ENCODE measurements at places on chromosomes 1 and 21.

- no peak for DNase-seq
These were observed 16.2 kb downstream of the C1orf216 start for GRCh38 chr1:35702508-35702907.

GRCh38 chr1:42917241-42917495, 41.5 kb downstream of the SLC2A1 start:
- DNase-seq: no peak

DNA sequence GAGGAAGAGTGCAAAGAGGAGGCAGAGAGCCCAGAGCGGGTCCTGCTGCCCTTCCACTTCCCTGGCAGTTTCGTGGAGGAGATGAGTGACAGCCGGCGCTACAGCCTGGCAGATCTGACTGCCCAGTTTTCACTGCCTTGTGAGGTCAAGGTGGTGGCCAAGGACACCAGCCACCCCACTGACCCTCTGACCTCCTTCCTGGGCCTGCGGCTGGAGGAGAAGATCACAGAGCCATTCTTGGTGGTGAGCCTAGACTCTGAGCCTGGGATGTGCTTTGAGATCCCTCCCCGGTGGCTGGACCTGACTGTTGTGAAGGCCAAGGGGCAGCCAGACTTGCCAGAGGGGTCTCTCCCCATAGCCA, 10.2 kb downstream of the THEMIS2 start:
- no peak for DNase-seq

DNA sequence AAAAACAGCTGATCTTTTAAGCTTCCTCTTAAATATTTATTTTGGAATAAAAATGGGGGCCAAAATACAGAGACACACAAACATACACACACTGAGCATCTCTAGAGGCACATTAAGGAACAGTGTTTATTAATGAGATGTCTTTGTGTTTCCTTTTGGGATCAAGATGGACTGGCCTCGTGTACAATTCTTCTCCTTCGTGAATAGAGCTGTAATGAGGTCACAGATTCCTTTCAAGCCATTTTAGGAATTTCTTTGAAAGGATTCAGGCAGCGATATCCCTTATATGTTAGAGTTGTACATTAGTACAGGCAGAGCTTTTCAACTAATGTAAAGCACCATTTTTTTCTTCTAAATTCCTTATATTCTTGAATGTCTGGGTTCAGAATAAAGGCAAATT, 295.7 kb downstream of the CHRM3 start:
- DNase-seq: no peak

DNA sequence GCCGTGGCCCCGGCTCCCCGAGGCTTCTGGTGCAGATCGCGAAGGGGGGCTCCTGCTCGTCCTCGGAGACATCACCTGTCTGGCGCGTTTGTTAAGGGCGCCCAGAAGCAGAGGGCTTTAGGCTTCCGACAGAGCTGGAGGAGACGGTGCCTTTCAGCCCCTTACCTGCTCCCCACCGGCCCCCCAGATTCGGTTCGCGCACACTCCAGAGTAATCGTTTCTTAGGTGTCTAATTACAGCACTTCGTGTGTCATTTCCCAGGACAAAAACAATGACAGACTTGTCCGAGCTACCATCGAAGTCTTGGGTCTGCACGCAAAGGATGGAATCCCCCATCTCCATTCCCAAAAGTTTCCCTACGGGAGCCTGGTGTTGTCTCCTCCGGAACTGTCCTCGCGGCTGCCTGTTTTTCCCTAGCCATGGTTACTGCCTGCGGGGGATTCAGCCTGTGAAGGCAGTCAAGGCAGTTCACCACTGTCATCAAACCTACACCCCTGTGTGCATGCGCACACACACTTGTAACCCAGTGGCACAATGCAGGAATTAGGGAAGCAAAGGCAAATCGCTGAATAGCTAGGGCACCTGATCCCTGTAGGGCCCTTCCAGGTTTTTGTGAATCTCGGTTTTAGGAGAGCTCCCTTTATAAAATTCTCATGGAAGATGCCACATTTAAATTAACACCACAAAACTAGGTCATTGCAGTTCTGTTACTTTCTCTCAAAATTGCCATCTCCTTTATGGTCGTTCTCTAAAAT, 738 bp upstream of the CDC42BPA start:
- no peak for DNase-seq

GRCh38 chr1:204166219-204166618, at the start of gene REN:
Gene REN, minus strand, starts transcription at chr1:204166337. Its CDS starts 44 bp downstream, at chr1:204166293.
- no peak for DNase-seq

- DNase-seq: peak; percentile 40
These were observed 5.5 kb downstream of the RNF223 start for GRCh38 chr1:1068517-1069055.

GRCh38 chr21:45824546-45825215, 156.9 kb upstream of the COL6A1 start:
- no peak for DNase-seq

DNA sequence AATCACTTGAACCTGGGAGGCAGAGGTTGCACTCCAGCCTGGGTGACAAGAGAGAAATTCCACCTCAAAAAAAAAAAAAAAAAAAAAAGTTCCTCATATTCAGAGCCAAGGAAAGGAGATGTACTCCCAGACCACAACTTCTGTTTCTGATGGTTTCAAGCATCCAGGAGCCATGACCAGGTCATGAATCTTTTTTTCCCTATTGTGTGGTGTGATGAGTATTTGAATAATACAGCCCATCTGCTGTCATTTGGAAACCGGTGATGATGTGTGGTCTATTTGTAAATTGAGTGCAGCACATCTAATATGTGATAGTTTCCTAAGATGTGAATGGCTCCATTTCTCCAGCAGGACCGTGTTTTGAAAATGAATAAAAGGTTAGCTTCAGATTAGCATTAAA, 18.6 kb downstream of the PIK3CD start:
- DNase-seq: no peak

DNA sequence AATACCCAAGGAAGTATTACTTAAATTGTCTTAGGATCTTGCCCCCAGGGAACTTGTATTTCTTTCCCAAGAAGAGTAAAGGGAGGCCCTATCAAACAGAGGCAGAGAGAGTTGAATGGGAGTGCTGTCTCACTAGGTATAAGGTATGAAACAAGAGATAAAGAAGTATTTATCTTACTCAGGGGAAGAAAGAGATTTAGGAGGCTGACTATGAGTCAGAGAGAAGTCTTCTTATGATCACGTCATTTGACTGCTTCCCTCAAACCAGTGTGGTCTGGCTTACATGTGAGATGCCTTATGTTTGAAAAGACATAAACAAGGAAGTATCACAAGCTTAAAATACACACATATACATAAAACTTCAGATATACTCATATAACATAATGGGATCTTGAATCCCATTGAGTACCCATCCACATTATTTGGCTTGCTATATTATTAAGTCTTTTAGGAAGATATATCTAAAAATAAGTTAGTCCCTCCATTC, 29.6 kb downstream of the DUSP10 start:
- peak; percentile 89 for DNase-seq

DNA sequence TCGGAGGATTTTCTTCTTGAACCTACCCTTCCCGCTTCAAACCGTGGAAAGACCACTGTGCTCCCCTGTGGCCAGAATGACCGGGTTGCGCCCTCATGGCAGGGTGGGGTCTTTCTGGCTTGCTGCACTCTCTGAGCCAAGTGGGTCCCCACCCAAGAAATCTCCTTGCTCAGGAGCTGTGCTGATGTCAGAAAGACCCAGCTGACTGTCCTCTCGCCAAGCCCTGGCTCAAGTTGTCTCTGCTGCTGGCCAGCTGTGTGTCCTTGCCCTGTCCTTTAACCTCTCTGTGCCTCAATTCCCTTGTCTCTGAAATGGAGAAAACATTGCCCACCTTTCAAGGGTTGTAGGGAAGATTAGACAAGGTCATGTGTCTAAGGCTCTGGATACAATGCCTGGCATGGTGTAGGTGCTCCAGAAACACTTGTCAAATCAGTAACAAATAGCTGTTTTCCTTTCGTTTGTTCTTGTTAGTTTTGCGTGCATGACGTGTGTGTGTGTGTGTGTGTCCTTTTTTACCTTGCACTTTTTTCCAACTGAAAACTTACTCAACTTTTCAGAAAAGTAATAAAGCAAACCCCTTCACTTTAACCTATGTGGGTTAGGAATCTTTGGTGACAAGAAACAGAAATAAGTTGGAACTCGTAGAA, 41.1 kb upstream of the RPL11 start:
- no peak for DNase-seq

GRCh38 chr1:77126307-77126706, 92.9 kb downstream of the PIGK start:
- peak; percentile 24 for DNase-seq

DNA sequence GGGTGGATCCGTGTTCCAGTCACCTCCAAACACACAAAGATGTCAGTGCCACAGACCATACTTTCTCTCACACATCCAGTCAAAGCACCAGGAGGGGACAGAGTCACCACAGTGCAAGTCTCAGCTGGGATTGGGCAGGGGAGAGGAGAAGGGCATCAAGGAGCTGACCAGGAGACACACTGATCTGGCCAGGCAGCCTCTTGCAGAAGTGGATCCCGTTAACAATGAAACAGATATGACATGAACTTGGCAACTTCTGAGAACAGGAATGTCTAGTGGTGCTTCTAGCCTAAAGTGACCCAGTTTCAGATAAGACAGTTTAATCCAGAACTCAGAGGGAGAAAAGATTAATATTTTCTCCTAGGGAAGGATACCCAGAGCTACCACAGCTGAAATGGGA, 71.0 kb downstream of the HIVEP3 start:
- DNase-seq: no peak

DNA sequence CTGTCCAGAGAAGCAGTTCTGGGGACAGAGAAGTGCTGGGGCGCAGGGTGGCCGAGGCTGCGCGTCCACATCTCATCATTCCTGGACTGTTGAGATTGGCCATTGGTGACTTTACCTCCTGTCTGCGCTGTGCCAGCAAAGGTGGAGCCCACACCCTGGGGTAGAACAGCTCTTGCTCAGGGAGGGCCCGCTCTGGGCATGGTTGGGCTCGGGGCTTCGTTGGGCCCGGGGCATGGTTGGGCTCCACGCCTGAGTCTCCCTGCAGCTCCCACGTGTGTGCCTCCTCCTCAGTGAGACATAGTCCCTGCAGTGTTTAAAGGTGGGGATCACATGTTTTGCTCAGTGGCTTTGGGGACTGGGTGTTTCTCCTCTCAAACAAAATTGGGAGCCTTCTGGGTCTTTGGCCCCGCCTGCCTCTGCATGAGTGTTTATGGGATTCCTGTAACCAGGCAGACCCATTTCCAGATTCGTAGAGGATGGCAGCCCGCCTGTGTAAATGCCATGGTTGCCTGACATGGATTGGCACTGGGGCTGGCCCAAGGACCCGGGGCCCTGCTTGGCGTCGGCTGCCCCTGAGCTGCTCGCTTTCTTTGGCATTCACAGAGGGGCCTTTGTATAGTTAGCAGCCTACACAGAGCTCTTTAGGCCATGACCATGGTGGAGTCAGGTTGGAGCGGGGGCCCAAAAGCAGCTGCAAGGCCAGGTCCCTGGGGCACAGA, 104.6 kb downstream of the TLR5 start:
- no peak for DNase-seq

DNA sequence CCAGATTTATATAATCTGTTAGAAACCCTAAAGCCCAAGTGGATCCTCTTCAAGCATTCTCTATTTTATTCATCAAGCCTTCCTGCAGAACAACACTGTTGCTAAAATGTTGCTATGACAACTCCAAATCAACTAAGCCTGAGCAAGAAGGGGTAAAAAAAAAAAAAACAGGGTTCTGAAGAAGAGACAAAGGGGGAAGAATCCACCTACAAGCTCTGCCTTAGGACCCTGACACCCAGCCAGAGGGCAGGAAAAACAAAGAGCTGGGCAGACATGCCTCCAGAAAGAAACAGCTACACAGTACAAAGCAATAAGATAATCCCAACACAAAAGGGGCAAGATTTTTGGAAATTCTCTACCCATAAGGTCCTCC, 1.3 kb downstream of the USF1 start:
- DNase-seq: no peak

GRCh38 chr1:47672622-47673021, 234.8 kb downstream of the FOXD2 start:
- DNase-seq: no peak

DNA sequence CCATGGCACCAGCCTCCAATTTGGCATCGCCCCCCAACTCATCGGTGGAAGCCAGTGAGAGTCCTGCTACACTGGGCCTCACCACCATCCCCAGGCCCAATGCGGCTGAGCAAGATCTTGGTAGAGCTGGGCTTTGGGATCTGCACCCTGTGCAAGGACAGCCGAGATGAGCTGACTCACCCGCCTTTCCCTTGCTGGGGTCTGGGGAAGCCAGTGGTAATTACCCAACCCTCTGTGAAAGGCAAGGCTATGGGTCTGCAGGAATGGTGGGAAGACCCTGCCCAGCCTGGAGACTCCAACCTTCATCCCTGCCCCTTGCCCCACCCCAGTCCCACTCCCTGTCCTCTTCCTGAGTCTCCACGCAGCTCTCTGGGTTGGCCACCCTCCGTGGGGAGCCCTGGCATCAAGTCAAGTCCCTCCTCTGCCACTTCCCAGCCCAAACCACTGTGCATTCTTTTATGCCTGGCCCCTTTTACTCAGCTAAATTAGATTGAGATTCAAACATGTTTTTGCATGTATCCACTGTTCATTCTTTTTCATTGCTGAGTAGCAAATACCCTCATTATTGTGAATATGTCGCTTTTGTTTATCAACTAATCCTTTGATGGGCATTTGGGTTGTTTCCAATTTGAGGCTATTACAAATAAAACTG, 8.8 kb downstream of the SMCP start:
- DNase-seq: no peak

DNA sequence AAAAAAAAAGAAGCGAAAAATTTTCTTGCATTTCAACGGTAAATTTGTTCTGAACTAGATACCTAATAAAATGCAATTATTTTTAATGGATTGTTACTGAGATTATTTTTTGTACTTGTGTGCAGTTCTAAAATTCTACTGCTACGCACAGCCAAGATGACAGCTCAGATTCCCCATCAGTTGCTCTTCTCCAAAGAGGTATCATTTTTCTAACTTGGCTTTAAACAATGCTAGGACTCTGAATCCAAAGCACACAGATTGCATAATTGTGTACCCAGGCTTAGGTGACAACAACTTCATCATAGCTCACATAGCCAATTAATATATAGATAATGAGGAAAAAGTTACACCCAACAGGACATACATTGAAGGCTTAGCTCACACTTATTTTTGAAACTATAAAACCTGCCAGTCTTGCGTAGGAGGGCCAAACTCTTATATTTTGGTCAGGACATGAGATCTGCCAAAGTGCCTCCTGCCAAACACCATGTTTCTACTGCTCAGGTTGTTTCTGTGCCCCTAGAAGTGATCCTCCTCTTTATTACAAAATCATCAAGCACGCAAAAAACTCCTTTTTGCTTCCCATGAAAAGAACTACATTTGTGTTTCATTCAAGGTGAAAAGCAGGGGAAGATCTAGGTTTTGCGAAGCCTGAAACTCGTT, 10.6 kb upstream of the ZNHIT6 start:
- DNase-seq: no peak

Measured in T-helper 1 cell (primary cell).